ENCODE measurements at places on chromosomes 1 and 21. TPM values are rescaled to one million over a fixed set of nuclear protein-coding genes. Genes with fewer than 3 reads are reported as not detected.

NUAK2 gene
- 1.0 TPM for total RNA-seq

ADAMTSL4 gene
- 13.0 TPM for total RNA-seq

ADAMTS4 gene
- total RNA-seq = 0.51 TPM

APCS gene
- not detected for total RNA-seq

NCF2 gene
- total RNA-seq = 2.6 TPM

DPYD gene
- 64.2 TPM for total RNA-seq
